ENCODE measurements at places on chromosomes 2 and 18.

GRCh38 chr18:2240311-2240705 is 331.0 kb downstream of the METTL4 start:
- no peak for DNase-seq

GRCh38 chr2:184692141-184692734 is 93.9 kb downstream of the ZNF804A start:
- no peak for DNase-seq

GRCh38 chr18:67301592-67301991 is 214.9 kb downstream of the DSEL start:
- DNase-seq: no peak

- no peak for DNase-seq
Measured at GRCh38 chr2:3420769-3421397, 41.4 kb downstream of the TRAPPC12 start.

GRCh38 chr2:39730685-39731302 is 48.3 kb downstream of the THUMPD2 start:
- no peak for DNase-seq

- no peak for DNase-seq
Measured at GRCh38 chr2:207871911-207872310, 102.2 kb upstream of the FZD5 start.

- no peak for DNase-seq
Measured at GRCh38 chr2:47309472-47309951, 93.4 kb upstream of the MSH2 start.

DNA sequence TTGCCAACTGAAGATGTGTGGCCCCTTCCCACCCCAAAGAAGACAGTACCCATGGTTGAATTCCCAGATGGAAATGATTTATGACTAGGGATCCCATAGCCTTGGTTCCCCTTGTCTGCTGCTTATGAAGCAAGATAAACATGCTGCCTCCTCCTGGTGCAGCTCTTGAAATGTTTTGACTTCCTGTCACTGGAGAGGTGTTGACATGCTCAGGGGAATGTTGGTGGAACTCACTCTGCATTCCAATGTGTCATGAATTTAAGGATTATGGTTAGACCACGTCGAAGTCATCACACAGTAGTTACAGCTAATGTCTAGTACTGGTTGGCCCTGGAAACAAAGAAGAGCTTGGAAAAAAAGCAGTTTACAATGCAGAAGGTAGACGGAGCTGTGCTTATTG is 69.0 kb upstream of the FAM110C start:
- no peak for DNase-seq

- DNase-seq: no peak
Measured at GRCh38 chr2:211086049-211086448, 529.6 kb downstream of the CPS1 start.

GRCh38 chr2:45765007-45765727 is 113.7 kb downstream of the PRKCE start:
- no peak for DNase-seq

- DNase-seq: peak; percentile 65
Measured at GRCh38 chr2:173235947-173236803, 118.5 kb upstream of the CDCA7 start.

DNA sequence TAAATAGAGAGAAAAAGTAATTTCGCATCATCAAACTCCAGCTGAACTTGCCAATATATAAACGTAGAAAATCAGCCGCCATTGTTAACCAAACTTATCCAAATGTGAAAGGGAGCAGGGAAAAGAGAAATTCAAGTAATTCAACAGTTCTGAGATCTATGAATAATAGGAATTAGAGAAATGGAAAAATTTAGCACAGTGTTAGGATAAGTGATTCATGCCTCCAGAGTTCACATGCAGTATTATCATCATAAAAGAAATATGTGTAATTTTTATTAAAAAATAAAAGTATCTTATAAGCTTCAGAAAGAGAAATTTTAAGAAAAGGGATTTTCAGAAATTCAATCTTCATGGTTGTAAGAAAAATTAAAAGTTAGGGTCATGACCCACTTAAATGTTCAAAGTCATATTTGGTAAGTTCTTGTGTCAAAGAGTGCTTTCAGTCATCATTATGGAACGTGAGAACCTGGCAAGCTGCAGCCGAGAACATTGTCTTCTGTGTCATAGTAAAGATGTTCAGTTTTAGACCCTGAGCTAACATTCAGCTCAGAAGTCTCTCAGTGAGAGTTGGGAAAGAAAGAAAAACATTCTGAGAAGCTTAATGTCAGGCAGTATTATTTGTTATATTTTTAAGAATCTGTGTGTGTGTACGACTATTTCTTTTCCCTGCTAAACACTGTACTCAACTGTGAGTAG is 414.3 kb upstream of the RGPD4 start:
- no peak for DNase-seq

DNA sequence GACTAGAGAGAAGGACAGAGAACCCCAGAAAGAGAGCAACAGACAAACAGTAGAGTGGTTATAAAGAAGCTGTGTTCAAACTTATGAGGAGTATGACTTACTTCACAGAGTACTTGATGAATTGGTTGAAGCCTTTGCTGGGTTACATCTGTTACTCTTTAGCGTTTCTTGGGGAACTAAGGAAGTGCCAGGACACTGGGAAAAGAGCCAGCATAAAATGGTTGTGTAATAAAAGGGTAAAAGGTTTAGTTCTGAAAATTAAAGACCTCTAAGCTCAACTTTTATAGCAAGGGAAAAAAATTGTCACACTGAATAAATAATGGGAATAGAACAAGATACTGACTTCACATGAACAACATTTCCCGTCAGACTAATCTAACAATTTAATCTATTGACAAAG is 17.0 kb upstream of the STAT4 start:
- no peak for DNase-seq

- no peak for DNase-seq
Measured at GRCh38 chr2:8257502-8257901, 424.4 kb upstream of the ID2 start.

DNA sequence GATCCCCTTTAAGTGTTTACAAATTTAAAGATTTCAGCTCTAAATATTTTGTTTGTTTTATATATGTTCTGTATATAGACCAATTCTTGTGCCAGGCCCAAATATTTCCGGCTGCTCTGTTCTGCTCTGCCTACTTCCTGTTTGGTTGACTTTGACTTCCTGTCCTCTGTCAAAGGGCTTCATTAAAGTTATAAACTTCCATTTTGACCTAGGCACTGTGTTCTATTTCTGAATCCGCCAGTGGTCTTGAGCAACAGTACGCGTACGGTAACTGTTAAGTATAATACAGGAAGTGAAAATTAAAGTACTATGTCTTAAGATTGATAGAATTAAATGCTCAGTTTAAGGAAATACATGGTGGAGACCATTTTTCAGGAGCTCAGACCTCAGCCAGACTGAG is 13.5 kb upstream of the REL start:
- DNase-seq: no peak

DNA sequence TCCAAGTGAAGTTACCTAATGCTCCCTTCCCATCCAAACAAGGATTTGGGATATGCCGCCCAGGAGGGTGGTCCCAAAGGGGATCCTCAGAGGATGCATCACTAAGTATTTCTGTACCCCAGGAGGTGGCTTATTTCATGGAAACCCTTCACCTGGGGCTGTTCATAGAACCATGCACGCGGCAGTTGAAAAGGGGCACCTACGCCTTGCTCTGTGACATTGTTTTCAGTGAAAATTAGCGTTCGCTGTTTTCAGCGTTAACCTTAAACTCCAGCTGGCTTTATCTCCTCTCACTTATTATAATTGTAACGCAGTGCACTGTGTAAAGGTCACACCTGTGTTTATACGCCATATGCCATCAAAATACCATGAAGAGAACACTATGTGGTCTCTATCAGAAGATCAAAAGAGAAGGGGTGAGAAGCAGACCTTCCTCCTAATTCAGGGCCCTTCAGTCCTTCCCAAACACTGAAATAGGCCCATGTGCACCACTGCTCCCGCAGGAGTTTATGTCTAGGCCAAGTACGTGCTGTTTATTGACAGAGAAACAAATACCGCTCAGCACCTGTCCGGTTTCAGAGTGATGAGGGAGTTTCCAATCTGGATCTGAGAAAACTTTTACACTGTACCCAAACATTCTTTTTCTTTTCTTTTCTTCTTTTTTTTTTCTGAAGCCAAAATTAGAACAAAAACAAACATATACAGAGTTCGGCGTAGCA is 162.1 kb downstream of the BCL2 start:
- DNase-seq: no peak

GRCh38 chr2:164600763-164601162 is 20.5 kb downstream of the GRB14 start:
- DNase-seq: no peak

DNA sequence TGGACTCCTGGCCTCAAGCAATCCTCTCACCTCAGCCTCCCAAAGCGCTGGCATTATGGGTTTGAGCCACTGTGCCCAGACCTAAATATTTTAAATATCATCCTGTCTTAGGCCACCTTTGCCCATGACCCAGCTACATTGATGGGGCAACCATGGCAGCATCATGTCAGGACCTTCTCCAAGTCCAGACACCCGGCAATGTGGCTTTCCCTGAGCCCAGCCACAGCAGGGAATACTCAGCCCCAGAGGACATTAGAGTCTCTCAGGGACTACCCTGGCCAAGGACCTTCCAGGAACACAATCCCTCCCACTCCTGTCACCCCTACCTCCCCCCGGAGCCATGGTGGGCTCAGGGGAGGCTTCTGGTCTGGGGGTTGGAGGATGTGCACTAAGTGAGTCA is 72.8 kb downstream of the SMAD7 start:
- DNase-seq: no peak

GRCh38 chr2:188512456-188512855 is 220.8 kb downstream of the GULP1 start:
- DNase-seq: no peak

GRCh38 chr2:71008342-71008741 is 13.7 kb upstream of the TEX261 start:
- no peak for DNase-seq

- no peak for DNase-seq
Measured at GRCh38 chr2:56770490-56770889, 586.7 kb downstream of the CCDC85A start.

DNA sequence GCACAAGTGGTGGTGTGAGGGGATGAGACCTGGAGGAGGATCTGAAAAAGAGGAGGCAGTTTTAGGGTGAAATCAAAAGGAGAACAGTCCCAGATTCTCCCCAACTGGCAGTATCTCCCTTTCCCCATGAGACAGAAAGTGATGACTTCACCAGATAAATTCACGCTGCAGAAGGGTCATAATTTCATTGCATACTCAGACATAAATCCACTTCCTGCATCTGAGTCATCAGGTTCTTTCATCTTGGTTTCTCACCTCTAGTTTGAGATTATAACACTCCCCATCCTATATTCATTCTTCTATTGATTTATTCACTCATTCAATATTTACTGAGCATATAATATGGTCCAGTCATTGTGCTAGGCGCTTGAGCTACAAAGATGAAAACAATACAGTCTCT is 64.7 kb downstream of the CCDC148 start:
- no peak for DNase-seq

DNA sequence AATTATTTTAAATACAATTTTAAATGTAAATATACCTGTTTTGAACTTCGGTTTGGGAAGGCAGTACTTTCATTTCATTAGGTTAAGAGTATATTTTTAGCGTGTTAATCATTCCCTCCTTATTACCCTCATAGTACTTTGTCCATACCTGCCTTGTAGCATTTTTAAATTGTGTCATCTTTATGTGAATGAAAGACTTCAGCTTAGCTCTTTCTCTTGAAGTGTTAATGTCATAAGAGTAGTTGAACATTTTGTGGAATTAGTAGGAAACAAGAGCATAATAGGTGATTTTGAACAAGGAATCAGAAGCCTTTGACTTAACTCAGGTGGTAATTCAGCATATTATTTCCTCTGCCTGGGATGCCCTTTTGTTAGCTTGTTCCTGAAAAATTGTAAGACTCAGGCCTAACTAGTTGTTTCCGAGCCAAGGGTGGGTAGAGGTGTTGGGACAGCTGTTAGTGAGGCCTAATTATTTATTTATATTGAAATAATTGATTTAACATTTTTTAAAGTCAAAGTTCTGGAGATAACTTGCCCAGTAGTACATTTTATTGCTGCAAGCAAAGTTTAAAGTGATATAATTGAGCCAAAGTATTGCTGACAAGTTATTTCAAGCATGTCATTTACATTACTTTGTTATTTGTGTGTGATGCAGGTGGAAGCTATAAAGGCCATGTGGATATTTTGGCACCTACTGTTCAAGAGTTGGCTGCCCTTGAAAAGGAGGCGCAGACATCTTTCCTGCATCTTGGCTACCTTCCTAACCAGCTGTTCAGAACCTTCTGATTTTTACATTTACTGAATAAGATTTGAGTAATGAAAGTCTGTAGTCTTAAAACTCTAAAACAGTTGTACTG is 38.7 kb downstream of the DDX1 start:
- no peak for DNase-seq

GRCh38 chr2:134842930-134843490 is 4.6 kb downstream of the ACMSD start:
- DNase-seq: no peak

DNA sequence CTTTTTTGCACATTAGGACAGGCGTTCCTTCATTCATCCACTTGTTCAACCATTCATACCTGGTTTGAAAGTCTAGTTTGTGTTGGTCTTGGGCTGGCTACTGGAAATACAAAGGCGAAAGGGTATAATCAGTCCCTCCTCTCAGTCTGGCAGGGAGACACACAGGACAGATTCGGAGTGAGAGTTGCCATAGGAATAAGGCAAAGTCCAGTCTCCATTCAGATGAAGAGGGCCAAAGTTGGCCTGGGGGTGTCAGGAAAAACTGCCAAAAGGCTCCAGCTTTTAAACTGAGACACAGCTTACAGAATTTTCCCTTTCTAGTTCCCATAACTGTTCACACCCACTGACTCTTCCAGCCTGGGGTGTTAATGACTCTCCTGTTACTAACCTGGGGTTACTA is 96.3 kb upstream of the AQP4 start:
- no peak for DNase-seq

- no peak for DNase-seq
Measured at GRCh38 chr2:54671875-54672589, 51.4 kb upstream of the EML6 start.

DNA sequence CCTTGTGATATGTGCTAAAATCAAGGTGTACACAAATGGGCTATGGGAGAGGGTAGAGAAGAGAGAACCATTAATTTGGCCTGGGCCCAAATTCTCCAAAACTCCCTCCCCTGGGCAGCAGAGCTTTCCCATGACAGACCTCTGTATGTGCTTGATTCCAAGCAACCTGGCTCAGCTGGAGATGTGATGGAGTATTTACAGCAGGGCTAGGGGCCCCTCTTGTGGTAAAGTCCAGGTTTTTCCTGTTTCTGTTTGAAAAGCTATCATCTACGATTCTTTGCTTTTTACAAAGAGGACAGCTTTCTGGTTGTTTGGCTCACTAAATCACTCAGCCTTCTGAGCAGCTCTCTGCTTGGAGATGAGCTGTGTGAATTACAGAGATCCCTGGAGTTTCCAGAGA is 40.3 kb downstream of the KCNS3 start:
- no peak for DNase-seq

DNA sequence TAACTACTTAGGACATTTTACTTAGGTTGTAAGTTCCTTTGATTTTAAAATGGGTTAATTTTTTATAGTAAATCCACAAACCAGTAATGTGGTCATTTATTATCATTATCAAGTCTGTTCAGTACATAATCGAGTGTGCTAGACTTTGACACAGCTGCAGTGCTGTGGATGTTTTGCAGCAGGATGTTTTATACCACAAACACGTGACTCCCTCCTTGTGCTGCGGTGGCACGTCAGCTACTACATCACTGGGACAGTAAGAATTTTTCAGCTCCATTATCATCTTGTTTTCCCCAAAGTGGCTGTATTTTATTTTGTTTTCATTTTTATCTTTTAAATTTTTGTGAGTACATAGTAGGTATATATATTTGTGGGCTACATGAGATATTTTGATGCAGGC is 70.0 kb downstream of the ATP9B start:
- DNase-seq: no peak

GRCh38 chr2:5546181-5546580 is 146.0 kb upstream of the SOX11 start:
- no peak for DNase-seq

Data from H1 (cell line).